ENCODE measurements at places on chromosomes 11 and 22. TPM values are rescaled to one million over a fixed set of nuclear protein-coding genes. Genes with fewer than 3 reads are reported as not detected.

Gene MB
- 7,621 TPM for total RNA-seq

Gene KCNQ1
- total RNA-seq: 44.2 TPM

Gene INSC
- total RNA-seq: 1.0 TPM

Gene FAM180B
- 0.32 TPM for total RNA-seq

Gene GSTT2B
- 2.9 TPM for total RNA-seq

Gene HBG1
- not detected for total RNA-seq

Gene APLNR
- total RNA-seq: 18.0 TPM

Measured in right cardiac atrium (tissue), 5 donors.